NCI-H1048 (cell line): ENCODE measurements at places on chromosomes 11 and 22.

GRCh38 chr11:1935156-1936071, 11.7 kb upstream of the MRPL23 start:
- no peak for DNase-seq

DNA sequence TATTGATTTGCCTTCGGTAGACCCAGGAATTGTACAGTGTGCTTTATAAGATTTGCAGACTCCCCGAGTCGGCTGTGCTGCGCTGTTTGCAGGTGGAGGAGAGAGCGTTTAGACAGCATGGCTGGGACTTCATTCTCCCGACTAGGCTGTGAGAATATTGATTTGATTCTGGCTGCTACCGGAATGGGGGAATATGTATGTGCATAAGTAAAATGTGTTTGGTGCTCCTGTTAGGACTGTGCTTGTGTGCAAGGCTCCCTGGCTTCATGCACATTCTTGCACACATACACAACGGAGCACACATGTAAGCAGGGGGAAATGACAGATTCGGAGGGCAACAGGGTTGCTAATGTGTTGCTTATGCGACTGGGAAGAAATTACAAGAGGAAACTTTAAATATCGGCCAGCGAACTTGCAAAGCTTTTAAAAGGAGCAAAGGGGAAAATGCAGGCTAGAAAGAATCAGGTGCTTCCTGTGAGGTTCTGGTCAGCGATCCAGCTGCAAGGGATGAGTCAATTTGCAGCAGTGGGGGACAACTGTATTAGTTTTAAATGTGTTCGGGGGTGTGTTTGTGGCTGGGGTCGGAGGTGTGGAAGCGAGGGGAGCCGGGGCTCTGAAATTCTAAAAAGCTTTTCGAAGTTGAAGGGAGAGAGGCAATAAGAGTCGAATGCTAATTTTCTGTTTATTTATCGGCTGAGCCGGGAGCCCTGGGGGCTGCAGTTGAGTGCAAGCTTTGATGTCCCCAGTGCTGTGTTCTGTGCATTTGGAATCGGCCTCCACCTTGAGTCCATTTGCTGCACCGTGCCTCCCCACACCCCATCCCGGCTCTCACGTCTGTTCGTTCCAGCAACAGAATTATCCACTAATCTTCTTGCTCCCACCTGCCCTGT, 731 bp downstream of the NTM start:
- no peak for DNase-seq

GRCh38 chr11:21402274-21402673, 732.9 kb downstream of the NELL1 start:
- no peak for DNase-seq

DNA sequence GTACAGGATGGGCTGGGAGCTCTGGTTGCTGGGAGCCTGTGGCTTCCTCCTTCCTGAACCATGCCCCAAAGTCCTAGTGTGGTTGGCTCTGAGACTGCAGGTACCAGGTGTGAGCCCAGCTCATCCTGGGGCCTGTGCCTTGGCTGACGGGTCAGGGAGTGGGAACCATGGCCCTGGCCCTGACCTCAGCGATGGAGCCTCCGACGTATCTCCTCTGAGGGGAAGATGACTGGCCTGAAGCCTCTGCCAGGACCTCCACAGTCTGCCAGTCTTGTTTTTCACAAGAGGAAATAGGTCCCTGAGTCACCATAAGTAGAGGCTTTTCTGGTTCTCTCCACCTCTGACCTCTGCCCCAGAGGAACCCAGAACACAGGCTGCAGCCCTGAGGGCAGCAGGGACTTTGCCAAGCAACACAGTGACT, 3.4 kb downstream of the RCE1 start:
- DNase-seq = no peak

DNA sequence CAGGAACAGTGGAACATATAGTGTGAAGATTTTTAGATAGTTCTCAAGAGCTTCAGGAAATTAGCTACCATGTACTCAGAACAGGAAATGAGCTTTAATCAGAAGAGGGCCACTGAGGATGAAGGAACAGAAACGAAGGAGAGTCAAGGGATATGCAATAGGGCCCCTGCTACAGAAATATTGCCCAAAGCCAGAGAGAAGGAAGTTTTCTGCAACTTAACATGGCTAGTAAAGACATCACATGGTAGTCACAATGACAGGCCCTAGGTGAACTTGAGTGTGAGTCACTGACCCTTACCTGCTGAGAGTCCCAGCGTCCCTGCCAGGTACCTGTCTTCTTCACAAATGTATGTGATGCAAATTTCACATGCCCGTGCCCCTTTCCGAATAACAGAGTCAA, 25.2 kb upstream of the CARD16 start:
- DNase-seq = no peak

DNA sequence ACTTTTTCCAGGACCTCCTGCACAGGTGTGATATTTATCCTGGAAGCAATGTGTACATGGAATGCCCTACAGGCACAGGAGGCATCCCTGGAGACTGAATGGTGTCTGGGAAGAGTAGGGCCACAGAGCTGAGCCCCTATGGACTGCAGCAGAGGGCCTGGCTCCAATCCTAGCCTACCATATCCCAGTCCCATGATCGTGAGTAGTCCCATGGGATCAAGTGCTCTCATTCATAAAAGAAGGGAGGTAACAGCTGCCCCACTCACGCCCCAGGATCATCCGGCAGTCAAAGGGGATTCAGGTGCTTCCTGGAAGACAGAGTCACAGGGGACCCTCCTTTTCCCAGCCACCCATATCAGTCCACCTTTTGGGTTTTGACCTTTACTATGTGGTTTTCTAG, 24.0 kb downstream of the ANKK1 start:
- DNase-seq = no peak

- DNase-seq = no peak
Measured at GRCh38 chr11:101497291-101497690, 86.5 kb downstream of the TRPC6 start.

DNA sequence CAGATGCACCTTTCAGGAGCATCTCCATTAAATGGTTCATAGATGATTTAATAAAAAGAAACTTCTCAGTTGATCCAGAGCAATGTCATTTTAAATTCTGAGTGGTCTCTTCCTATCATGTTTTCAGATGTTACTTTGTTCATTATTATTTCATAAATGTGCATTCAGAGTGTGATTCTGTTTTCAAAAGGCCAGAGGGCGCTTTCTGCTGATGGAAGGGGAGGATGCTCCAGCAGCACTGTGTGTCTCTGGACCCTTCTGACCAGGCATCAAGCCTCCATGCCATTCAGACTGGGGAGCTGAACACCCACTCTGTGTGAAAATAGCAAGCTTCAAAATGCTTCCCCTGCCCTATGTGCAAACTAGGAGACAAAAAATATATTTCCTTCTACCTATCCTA, 23.9 kb upstream of the CRTAM start:
- DNase-seq = no peak

- no peak for DNase-seq
Measured at GRCh38 chr22:29151316-29151715, 54.4 kb upstream of the EMID1 start.

DNA sequence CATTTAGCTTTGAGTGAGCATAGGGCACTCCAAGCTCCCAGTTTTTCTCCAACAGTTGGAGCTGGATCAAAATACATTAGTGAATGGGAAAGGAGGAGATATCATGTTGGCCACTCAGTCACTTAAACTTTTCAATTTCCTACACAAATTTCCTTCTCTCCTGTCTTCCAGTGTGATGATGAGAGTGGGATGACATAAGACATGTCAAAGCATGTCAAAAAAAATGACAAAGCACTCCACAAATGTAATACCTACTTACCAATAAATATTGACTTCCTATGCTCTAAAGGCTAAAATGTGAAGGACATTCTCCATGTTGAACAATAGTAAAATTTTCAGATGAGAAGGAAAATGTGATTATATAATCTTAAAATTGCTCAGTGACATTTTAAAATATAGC, 1.5 kb upstream of the GRM5 start:
- DNase-seq = no peak

DNA sequence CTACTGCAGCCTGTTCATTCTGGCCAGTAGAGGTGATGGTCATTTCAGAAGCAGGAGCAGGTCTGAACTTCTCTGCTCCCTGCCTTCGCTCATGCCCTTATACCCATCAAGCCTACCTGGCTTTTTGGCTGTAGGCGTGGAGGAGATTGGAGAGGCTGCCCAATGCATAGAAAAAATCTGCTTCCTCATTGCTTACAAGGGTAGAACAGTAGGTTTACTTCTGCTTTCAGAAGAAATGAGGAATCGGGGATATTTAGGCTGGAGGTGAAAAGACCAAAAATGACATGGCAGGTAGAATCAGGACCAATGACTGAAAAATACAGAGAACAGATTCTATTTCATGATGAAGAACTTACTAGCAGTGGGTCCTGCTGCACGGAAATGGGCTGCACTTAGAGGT, 72.9 kb upstream of the YWHAH start:
- no peak for DNase-seq

DNA sequence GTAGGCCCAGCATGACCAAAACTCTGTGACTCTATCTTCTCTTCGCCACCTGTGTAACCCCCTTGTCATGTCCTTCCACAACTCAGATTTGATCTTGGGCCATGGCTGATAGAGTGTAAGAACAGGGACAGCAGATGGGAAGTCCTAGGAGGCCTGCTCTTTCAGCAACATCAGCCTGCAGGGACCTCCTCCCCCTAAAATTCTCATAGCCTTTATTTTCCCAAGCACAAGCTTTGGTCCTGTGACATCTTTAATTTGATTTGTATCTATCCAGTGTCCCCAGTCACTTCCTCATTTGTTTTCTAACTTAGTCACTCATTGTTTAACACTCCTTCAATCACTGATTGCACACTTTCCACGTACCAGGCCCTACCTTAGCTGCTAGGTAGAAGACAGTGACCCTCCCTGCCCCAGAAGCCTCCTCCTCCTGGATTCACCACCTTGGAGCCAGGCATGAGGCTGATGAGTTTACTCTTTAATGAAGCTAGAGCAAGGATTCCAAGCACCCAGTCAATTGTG, 5.3 kb downstream of the UBQLN3 start:
- no peak for DNase-seq

DNA sequence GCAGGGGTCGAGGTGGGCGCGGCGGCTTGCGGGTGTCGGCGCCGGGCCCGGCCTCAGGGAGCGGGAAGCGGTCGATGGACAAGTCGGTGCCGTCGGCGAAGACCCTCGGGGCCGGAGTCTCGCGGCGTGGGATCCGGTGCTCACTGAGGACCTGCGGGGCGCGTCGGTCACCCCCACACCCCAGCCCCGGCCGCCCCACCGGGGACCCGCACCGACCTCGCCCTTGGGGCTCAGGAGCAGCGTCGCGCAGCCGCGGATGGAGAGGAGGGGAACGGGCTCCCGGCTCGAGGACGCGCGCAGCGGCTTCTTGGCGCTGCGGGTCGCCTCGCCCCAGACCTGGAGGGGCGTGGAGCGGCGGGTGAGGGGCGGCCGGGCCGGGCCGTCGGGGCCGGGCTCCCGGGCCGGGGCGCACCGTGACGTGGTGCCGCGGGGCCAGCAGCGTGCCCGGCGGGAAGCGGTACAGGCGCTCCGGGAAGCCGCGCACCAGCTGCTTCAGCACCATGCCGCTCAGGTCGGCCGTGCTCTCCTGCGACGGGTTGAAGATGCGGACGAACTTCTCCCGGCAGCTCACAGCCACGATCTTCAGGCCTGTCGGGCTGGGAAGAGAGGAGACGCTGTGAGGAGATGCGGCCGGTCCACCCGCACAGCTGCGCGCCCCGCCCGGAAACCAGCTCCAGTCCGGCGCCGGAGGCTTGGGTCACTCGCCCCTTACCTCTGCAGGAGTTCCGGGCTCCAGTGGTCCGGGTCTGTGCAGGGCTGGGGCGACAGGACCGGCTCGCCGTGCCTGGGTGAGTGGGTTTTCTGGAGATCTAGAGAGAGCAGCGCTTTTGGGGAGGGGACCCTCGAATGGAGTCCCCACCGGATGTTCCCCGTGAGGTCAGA, 4.5 kb downstream of the LMNTD2 start:
- DNase-seq = no peak

DNA sequence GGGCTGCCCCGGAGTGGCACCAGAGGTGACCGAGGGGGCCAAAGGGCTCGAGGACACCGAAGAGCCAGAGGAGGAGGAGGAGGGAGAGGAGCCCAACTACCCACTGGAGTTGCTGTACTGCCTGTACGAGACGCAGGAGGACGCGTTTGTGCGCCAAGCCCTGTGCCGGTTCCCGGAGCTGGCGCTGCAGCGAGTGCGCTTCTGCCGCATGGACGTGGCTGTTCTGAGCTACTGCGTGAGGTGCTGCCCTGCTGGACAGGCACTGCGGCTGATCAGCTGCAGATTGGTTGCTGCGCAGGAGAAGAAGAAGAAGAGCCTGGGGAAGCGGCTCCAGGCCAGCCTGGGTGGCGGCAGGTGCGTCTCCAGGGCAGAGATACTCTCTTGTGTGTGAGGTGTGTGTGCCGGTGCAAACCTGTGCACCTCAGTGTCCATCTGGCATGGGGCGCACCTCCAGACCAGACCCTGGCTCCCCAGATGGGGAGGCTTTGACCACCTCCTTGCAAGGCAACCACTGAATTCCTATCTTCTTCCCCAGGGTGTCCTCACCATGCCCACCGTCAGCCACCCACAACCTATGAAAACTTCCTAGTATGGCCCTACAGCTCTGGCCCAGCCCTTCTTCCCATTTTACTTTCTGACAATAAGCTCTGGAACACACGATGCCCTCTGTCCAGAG, 3.4 kb downstream of the NLRP6 start:
- no peak for DNase-seq

DNA sequence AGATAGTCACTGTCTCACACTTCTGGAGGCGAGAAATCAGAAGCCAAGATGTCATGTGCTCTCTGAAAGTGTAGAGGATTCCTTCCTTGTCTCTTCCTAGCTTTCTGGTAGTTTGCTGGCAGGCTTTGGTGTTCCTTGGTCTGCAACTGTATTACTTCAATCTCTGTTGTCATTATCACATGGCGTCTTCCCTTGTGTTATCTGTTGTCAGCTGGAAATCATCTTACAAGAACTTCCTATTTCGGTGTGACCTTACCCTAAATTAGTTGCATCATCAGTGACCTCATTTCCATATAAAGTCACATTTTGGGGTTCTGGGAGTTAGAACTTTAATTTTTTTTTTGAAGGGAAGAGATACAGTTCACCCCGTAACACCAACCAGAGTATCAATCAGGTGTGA, 3.3 kb upstream of the LIN7C start:
- no peak for DNase-seq

DNA sequence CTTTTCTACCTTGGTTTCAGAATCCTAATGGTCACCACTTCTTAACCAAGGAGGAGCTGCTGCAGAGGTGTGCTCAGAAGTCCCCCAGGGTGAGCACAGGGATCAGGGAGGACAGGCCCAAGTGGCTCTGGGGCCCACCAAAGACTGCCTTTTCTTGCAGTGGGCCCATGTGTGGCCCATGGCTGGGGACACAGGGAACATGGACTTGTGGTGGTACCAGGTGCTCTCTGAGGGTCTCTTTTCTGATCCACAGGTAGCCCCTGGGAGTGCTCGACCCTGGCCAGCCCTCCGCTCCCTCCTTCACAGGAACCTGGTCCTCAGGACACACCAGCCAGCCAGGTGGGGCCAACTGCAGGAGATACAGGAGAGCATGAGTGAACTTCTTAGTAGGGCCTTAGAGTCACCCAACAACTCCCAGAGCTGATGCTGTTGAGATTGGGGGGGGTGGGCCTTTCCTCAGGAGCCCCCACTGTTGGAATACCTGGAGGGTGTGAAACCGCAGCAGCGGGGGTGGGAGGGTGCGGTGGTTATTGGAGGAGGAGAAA, 2.0 kb downstream of the MUS81 start:
- no peak for DNase-seq
